ENCODE measurements at places on chromosomes 1 and 21.
A peak's percentile ranks its signal among the peaks of the same experiment; 100 is the strongest.

DNA sequence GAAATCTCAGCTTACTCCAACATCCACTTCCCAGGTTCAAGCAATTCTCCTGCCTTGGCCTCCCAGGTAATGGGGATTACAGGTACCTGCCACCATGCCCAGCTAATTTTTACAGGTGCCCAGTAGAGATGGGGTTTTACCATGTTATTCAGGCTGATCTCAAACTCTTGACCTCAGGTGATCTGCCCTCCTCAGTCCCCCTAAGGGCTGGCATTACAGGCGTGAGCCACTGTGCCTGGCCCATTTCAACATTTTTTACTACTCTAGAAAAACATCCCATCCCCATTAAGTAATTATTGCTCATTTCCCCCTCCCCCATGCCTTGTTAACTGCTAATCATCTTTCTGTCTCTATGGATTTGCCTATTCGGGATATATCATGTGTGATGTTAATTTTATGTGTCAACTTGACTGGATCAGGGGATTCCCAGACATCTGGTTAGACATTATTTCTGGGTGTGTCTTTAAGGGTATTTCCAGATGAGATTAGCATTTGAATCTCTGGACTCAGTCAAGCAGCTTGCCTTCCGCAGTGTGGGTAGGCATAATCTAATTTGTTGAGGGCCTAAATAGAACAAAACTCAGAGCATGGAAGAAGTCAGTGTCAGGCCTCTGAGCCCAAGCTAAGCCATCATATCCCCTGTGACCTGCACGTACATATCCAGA, 33.0 kb upstream of the ZBTB8B start:
- DNase-seq = no peak

GRCh38 chr1:27598295-27598687, 5.7 kb downstream of the AHDC1 start:
- DNase-seq = peak; percentile 52

GRCh38 chr1:70930062-70930461, 117.6 kb downstream of the PTGER3 start:
- no peak for DNase-seq

DNA sequence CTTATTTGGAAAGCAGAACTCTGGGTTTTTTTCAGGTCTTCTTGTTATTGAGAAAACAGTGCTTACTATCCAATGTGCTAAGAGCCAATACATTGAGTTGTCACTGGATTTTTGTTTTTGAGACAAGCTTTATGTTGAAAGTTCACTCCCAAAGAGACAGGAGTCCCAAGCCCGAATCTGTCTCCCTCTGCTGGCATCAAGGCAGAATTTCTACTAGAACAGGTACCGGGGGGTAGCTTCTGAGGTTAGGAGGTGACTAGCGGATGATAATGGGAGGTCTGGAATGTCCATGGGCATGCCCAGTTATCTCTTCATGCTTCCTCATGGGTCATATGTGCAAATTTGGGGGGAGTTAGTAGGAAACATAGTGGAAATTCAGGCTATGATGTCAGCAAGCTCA, 25.1 kb downstream of the ZNF124 start:
- no peak for DNase-seq

GRCh38 chr1:35642471-35642955, 1.2 kb upstream of the PSMB2 start:
- no peak for DNase-seq

- DNase-seq = no peak
Observed at GRCh38 chr1:47332779-47333577, 612 bp upstream of the CMPK1 start.

DNA sequence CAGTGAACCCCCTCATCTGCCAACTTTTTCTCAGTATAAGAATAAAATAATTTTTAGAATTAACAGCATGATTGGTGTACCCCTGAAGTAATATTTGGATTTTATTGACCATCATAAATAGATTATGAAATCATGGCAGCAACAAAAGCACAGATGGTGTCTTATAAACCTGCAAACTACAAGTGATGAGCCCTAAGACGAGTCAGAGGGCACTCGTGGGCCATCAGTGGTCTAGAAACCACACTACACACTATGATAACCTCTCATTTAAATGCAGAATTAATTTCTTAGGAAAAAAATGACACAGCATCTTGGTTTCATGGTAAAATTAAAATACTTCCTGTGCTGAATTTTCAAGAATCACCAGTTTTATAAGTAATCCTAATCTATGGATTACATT, 312.4 kb downstream of the PTBP2 start:
- DNase-seq = no peak

GRCh38 chr1:98824736-98825135, 163.2 kb downstream of the SNX7 start:
- no peak for DNase-seq

GRCh38 chr1:179087665-179088064, 5.8 kb downstream of the TOR3A start:
- peak; percentile 22 for DNase-seq

GRCh38 chr1:210565306-210565705, 236.6 kb downstream of the HHAT start:
- peak; percentile 84 for DNase-seq

DNA sequence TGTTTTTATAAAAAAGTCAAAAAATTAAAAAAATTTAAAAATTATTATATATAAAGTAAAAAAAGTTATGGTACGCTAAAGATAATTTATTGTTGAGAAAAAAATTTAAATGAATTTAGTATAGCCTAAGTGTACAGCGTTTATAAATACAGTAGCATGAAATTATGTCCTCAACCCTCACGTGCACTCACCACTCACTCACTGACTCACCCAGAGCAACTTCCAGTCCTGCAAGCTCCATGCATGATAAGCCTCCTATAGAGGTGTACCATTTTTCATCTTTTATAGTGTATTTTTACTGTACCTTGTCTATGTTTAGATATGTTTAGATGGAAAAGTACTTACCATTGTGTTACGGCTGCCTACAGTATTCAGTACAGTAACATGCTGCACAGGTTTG, 5.1 kb downstream of the DISC1 start:
- DNase-seq = no peak

DNA sequence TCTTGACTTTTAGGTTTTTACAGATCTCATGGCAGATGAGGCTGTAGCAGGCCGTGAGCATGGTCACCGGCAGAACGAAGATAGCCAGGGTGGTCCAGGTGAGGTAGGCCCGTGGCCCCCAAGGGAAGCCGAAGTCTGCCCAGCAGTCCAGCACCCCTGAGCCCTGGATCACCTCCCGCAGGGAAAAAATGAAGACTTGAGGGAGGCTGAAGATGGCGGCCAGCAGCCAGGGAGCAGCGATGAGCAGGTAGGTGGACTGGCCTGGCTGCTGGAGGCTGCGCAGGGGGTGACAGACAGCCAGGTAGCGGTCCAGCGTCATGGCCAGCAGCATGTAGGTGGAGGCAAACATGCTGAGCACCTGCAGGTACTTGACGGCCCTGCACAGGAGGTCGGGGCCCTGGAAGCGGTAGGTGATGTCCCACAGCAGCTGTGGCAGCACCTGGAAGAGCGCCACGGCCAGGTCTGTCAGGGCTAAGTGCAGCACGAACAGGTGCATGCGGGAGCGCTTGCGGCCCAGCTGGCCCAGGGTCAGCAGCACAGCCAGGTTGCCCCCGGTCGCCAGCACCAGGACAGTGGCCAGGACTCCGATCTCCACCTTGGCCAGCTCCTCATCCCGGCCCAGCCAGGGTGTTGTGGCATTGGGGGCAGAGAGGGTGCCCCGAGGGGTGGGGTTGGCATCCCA, 856 bp downstream of the AVPR1B start:
- DNase-seq = no peak

- no peak for DNase-seq
Observed at GRCh38 chr1:151847867-151848596, 5.5 kb downstream of the THEM5 start.

DNA sequence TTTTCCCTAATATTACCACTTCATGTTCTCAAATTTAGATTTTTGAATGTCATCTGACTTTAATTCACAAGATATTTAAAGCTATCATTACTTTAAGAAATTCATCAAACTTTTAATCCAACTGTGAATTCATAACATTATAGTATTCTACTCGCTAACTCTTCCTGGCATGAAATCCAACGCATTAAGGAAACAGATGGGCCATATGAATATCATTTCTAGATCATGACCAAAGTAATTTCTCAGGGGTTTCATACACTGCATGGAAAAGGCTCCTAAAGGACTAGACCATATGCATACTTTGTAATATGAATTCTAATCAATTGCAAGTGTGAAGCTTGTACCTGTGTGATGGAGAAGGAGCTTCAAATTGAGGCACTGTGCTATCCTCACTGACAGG, 72.4 kb downstream of the COP1 start:
- DNase-seq = no peak

DNA sequence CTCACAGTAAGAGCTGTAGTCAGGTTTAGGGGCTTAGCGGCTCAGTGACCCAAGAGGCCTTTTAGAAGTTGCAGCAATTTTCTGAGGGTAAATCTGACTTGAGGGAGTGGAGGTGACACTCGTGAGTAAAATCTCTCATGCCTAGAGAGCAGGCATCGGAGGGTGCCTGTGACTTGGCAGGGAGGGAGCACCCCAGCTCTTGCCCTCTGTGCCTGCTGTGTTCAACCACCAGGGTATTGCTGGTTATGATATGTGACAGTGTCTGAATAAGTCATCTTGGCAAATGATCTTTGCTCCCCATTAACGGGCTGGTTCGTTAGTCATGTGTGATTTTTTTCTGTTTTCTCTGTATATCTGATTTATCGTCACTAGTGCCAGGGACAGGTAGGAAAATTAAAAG, 5.9 kb downstream of the MAN1C1 start:
- no peak for DNase-seq

DNA sequence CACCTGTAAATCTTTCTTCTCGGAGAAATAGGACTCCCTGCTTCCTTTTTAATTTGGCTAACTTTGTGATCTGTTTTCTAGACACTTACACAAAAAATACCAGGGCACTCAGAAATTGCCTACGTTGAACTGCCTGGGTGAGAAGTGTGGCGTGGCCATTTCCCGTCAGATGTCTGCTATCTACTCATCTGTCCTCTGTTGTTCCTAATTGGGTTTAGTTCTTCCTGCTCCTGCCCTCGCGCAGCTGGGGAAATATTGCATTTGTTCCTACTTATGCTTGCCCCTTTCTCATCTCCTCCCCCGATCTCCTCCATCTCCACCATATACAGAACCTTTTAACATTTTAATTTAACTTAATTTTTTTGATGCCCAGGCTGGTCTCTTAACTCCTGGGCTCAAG, 55.1 kb downstream of the CD58 start:
- DNase-seq = no peak

- DNase-seq = no peak
Observed at GRCh38 chr1:169768161-169768560, 26.5 kb downstream of the METTL18 start.

GRCh38 chr1:78369546-78369945, 121.2 kb upstream of the PTGFR start:
- no peak for DNase-seq

- DNase-seq = peak; percentile 16
Observed at GRCh38 chr1:32393136-32393535, 1.1 kb downstream of the BSDC1 start.

GRCh38 chr1:62295921-62296491, 23.2 kb downstream of the KANK4 start:
- peak; percentile 89 for DNase-seq

GRCh38 chr1:7808253-7808844, 24.3 kb downstream of the PER3 start:
- DNase-seq = peak; percentile 41

DNA sequence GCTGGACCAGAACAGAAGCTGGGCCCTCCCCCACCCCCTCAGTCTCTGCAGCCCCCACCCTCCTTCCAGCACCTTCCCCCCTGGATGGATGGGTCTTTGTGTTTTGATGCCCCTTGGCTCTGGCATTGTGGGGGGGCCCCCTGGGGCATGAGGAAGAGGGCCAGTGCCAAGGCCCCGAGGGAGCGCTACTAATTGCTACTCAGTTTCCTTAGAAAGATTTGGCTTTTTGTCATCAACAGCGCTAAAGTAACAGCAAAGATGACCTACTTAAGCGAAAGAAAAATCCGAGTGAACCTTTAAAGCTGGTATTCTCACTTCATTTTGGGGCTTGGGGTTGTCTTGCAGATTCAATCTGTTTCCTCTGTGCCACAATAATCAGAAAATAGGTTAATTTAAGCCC, 63.5 kb downstream of the SKI start:
- DNase-seq = no peak

GRCh38 chr1:86712088-86712860, 7.9 kb downstream of the SH3GLB1 start:
- DNase-seq = peak; percentile 2

- peak; percentile 13 for DNase-seq
Observed at GRCh38 chr1:160308451-160309184, 23.7 kb upstream of the PEX19 start.

DNA sequence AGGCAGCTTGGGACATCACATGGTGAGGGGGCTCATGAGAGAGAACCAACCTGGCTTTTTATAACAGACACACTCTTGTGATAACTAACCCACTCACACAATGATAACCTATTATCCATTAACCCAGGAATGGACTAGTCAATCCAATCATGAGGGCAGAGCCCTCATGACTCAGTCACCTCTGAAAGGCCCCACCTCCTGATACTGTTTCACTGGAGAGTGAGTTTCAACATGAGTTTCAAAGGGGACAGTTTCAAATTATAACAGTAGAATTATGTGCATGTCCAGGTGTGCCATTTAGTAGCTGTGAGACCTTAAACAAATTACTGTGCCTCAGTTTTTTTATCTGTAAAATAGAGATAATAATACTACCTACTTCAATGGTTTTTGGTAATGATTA, 47.6 kb upstream of the PPP2R5A start:
- DNase-seq = no peak

- DNase-seq = no peak
Observed at GRCh38 chr21:41119901-41120300, 48.1 kb upstream of the BACE2 start.

- peak; percentile 38 for DNase-seq
Observed at GRCh38 chr1:39679821-39680220, 7.9 kb upstream of the NT5C1A start.

DNA sequence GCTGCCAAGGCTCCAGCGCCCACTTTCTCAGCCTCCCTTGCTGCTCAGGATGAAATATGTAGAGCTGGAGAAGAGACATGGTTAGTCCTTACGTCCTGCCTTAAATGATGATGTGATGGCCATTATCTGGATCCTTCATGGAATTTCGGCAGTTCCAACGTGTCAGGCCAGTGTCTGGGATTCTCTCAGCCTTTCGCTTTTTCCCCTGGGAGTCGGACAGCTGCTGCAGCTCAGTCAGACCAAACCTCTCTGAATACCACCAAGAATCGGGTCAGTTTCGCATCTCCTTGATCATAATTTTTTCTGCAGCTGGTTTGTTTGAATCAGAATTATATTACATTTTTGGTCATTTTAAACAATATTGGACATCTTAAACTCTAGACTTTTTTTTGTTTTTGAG, 22.3 kb upstream of the KLHDC8A start:
- DNase-seq = no peak
